ENCODE measurements at places on chromosomes 5 and 9.

GRCh38 chr5:155649666-155650065 is 636.1 kb downstream of the KIF4B start:
- no peak for DNase-seq

GRCh38 chr9:128390813-128391711 is 19.9 kb downstream of the URM1 start:
- DNase-seq = no peak

DNA sequence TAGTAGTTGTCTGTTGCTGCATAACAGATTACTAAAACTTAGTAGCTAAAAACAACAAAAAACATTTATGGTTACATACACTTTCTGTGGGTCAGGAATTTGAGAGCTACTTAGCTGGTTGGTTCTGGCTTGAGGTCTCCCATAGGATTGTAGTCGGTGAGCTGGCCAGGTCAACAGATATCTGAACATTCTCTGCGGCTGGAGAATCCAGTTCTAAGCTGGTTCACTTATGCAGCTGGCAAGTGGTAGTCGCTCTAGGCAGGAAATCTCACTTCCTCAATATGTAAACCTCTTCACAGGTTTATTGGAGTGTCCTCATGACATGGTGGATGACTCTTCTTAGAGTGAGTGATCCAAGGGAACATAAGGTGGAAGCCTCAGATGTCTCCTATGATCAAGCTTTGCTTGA is 65.7 kb upstream of the TNFAIP8 start:
- peak; percentile 58 for DNase-seq

DNA sequence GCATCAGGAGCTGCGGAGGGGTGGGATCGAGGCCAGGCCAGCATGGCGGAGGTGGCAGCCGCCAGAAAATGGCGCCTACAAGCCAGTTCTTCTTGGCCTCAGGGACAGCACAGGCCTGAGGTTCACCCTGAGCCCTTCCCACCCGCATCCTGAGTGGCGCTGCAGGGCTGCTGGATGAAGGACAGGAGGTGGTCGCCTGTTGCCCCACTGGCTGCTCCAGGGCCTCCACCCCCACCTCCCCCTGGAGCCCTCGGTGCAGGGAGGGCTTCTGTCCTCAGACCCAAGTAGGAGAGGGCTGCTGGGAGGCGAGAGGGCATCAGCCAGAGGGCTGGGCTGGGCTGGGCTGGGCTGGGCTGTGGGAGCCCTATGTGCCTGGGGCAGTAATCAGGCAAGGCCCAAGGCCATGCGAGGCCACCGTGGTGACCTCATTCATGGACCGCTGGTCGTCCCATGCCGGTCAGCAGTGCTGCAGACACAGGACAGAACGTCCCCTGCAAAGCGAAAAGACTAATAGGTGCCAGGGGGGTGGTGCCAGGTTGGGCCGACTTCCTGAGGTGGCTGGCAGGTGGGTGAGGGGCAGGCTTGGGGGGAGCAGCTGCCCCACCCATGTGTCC is 13.8 kb downstream of the GPSM1 start:
- no peak for DNase-seq

GRCh38 chr5:56251918-56252553 is 18.9 kb upstream of the ANKRD55 start:
- no peak for DNase-seq

- no peak for DNase-seq
Observed at GRCh38 chr9:113919871-113920270, 43.8 kb downstream of the ZNF618 start.

GRCh38 chr9:137056739-137057415 is 3.0 kb upstream of the ENTPD2 start:
- DNase-seq = no peak

DNA sequence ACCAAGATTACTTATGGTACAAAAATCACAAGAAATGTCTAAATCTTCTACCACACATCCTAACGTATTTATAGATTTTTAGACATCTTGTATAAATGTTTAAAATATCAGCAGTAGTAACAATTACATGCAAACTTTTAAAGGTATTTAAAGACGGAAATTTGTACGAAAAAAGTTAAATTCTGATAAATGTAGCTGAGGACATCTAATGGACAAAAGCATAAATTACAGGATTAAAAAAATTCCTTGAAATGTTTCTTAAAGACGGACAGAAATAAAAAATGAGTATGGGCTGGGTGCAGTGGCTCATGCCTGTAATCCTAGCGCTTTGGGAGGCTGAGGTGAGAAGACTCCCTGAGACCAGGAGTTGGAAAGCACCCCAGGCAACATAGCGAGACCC is 15.8 kb downstream of the ERCC8 start:
- no peak for DNase-seq

- no peak for DNase-seq
Observed at GRCh38 chr5:34609951-34610441, 46.1 kb upstream of the RAI14 start.

- DNase-seq = no peak
Observed at GRCh38 chr5:41695920-41696582, 174.2 kb downstream of the OXCT1 start.

GRCh38 chr5:167633931-167634341 is 657.5 kb upstream of the WWC1 start:
- DNase-seq = no peak

DNA sequence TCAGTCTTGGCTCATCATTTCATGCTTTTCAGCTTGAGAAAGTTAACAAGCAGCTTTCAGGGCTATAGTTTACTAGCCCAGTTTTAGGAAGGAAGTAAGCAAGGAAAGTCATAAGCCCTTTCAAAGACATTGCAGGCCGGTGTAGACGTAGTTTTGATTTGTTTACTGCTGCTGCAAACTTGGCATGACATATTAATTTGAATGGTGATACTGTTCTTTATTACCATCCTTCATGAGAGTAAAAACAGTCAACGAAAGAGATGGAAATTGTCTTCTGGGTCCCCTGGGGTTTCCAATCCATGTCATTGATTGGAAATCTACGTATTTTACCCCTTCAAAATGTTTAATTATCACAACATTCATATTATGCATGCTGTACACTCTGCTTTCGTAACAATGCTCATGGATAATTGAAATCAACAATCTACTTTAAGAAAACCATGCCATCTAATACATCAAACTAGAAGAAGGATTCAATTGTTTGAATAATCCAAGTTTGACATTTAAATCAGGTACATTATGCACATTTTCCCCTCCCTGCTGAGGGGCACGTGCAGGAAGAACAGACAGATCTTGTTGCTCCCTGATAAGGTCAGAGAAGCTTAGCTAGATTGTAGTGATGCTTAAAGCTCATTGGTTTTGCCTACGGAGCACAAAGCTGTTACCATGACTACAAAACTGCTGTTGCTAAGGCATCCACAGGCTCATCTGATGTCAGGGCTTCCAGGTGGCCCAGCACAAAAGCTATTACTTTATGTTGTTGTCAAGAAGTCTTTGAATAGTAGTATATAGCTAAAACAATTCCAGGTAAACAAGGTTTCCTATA is 139.9 kb upstream of the PRLR start:
- no peak for DNase-seq

DNA sequence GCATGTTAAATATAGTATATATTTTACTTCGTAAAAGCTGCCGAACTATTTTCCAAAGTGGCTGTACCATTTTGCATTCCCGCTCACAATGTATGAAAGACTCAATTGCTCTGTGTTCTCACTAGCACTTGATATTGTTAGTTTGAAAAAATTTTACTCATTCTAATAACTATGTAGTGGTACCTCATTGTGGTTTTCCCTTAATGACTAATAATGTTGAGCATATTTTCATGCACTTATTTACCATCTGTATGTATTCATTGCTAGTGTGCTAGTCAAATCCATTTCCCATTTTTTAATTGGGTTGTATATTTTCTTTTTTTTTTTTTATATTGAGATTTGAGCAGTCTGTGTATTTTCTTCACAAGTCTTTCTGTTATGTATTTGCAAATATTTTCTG is 58.4 kb downstream of the RANBP17 start:
- no peak for DNase-seq

DNA sequence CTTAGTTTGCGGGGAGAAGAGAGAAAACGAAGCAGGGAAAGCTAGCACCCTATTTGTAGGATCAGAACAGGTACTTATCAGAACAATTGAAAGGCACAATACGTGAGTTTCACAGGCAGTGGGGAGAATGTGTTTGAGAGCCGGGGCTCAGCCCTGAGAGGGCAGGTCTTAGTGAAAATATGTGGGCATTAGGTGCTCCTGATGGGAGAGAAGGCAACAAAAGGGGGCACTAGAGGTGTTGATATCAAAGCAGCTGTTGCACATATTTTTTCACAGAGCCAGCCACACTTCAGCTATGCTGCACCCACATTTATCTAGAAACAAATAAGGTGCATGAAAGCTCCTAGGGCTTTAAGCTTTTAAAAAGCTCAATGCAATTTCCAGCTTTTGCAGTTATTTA is 99.7 kb upstream of the MAN2A1 start:
- DNase-seq = no peak

- DNase-seq = no peak
Observed at GRCh38 chr9:131960311-131960710, 119.4 kb downstream of the MED27 start.

GRCh38 chr5:76546497-76547102 is 76.6 kb downstream of the F2RL2 start:
- peak; percentile 37 for DNase-seq

DNA sequence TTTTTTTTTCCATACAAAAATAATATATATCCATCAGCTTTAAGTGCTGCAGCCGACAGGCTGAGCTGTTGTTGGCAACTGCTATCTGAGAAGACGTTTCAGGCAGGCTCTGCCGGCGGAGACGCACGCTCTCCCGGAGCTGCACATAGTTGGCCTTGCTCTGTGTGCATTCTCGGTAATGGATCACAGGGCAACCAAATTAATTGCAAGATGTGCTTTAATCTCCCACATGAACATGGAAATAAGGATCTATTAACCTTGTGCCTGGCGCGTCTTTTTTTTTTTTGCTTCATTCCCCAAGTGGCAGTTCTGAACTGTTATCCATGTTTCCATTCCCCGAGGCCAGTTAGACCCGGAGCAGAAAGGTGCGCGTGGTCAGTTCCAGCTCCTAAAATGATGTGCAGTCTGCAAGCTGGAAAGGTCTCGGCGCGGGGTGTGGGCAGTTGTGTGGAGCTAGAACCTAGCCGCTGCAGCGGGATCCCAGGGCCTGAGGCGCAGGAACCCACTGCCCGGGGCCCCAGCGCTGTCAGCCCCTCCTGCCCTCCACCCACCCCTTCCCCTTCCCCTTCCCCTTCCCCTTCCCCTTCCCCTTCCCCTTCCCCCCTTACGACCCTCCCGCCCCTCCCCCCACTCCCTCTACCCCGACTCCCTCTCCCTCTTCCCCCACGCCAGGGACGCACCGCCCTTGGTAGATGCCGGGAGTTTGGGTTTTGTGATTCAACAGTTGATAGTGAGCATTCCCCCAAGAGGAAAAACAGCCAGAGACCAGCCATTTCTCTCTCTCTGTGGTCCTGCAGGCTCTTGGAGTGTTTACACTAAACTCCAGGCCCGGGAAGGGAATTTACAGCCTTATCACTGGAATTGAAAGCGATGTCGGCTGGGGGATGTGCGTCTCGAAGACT is 137.8 kb downstream of the CEP120 start:
- no peak for DNase-seq

DNA sequence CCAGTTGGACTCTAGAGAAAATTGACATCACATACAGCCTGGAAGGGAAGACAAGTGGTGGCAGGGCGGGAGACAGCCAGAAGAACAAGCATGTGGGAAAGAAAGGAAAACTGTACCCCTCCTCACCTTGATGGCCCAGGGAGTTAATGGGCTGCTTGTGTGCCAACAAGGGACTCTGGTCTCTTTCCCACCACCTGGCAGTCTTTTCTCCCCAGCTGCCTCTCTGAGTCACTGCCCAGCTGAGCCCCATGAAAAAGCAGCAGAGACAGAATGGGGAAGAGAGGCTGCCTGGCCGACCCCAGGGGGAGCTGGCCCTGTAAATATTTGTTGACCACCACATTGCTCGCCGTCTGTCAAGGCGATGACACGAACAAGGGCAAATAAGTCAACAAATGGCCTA is 359.4 kb downstream of the ENC1 start:
- no peak for DNase-seq

- no peak for DNase-seq
Observed at GRCh38 chr5:101866473-101866872, 429.6 kb downstream of the SLCO4C1 start.

- DNase-seq = no peak
Observed at GRCh38 chr9:70477146-70477745, 62.8 kb upstream of the KLF9 start.

DNA sequence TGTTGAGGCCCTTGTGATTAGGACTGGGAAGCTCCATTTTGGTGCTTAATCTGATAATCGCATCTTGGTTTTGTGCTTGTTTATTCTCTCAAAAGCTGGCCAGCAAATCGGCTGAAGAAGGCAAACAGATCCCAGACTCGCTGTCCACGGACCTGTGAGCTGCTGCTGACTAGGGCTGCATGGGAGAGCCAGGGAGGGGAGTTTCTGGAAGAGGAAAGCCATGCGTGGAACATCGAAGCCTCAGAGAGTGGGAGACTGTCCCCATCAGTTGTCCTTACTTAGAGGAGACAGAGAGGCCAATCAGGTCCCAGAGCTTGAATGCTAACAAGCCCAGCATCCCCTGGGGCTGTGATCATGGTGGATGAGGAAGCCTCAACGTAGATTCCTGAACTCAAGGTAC is 23.0 kb upstream of the FOXI1 start:
- no peak for DNase-seq

DNA sequence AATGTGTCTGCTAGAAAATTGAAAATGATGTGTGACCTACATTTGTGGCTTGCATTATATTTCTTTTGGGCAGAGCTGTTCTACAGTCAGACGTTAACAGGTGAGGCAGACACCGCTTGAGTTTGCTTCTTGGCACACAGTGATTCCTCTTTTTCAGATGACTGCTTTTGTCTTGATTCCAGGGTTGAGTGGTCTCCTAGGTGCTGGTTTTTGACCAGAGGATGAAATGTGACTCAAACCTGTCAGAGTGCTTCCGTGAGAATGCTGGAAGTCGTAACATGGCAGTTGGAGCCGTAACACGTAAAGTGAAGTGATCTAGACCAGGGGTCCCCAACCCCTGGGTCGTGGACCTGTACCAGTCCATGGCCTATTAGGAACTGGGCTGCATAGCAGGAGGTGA is 28.3 kb upstream of the NDFIP1 start:
- no peak for DNase-seq

GRCh38 chr5:172748341-172748843 is 22.6 kb downstream of the DUSP1 start:
- DNase-seq = no peak

DNA sequence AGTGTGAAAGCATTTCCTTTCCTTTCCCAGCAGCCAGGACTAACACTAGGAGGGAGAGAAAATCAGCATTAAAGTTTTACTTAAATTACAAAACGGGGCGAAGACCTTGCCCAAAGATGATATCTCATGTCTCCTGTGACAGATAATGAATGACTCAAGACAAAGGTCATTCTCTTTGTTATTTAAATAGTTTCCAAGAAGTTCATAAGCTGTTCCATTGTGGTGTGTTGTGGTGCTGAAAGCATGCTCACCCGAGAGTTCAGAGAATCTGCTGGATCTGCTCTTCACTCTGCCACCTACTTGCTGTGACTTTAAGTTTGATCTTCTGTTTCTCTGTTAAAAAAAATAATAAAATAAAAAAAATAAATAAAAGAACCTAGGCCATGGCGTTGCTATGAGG is 265.9 kb upstream of the NR4A3 start:
- DNase-seq = no peak

Measured in activated CD4-positive, alpha-beta T cell treated with anti-CD3 and anti-CD28 coated beads, Interleukin-2, Interleukin-6, amounts not matched to agents 100 ng/mL and 50 ng/mL, durations not matched to agents 16 hours and 8 hours (primary cell).